GM12892 (cell line): ENCODE measurements at places on chromosomes 13 and 19.
A peak's percentile ranks its signal among the peaks of the same experiment; 100 is the strongest.

DNA sequence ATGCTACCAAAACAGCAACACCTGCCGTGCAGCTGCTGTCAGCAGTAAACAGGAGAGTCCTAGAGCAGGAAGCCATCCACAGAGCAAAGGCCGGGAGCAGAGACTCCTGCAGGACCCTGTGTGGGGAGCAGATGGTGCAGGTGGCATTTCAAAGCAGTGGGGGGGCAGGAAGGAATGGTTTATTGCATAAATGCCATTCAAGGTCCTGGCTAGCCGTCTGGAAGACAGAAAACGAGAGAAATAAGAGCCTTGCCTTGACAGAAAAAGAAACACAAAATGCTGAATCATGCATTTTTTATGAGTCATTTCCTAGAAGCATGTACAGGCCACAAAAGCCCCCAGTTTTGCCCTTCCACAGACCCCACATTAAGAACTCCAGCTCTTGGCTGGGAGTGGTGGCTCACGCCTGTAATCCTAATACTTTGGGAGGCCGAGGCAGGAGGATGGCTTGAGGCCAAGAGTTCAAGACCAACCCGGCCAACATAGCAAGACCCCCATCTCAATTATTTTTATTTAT lies 5.4 kb downstream of the RSPH6A start:
- DNase-seq: no peak

DNA sequence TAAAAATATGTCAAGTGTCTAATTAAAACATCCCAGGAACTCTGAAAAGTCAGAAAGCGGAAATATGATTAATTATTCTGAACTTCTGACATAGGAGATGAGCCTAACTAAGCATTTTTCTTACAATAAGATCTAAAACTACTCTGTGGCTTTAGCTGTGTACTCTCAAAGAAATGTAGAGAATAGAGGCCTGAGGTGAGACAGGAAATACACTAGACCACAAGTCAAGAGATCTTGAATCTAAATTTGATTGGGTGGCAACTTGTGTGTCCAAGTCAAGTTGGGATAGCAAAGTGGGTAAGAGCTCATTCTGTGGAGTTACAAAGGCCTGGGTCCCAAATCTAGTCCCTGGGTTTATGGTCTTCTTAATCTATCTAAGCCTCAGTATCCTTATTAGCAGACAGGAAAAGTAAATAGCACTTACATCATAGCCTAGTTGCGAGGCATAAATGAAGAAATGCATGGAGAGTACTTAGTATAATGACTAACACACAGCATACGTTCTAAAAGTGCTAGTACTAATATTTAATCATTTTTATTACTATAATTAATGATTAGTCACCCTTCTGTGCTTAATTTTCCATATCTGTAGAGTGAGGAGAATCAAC lies 9.4 kb upstream of the LRRC63 start:
- no peak for DNase-seq

GRCh38 chr13:21076253-21076652 lies 14.9 kb upstream of the LATS2 start:
- DNase-seq: no peak

- no peak for DNase-seq
Measured at GRCh38 chr13:80339563-80339911, 1.4 kb downstream of the SPRY2 start.

- DNase-seq: no peak
Measured at GRCh38 chr13:95199896-95200295, 101.4 kb downstream of the ABCC4 start.

DNA sequence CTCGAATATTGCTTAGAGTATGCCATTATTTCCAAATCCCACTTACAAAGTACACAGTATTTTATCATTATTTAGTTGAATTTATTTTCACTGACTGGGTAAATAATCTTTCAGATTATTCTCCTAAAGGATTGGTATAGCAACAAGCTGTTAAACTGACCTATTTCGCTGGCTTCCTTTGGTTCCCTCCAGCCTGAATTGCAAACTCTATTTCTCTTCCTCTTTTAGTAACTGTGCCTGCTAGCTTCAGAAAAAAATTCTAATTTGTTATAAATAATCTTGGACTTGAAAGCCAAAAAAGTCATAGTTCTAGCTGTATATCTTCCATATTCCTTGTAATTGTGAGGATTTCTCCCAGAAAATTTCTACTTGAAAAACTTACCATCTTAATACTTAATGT lies 15.0 kb upstream of the CCNA1 start:
- no peak for DNase-seq

- DNase-seq: no peak
Measured at GRCh38 chr19:12792853-12793289, 1.6 kb downstream of the JUNB start.

DNA sequence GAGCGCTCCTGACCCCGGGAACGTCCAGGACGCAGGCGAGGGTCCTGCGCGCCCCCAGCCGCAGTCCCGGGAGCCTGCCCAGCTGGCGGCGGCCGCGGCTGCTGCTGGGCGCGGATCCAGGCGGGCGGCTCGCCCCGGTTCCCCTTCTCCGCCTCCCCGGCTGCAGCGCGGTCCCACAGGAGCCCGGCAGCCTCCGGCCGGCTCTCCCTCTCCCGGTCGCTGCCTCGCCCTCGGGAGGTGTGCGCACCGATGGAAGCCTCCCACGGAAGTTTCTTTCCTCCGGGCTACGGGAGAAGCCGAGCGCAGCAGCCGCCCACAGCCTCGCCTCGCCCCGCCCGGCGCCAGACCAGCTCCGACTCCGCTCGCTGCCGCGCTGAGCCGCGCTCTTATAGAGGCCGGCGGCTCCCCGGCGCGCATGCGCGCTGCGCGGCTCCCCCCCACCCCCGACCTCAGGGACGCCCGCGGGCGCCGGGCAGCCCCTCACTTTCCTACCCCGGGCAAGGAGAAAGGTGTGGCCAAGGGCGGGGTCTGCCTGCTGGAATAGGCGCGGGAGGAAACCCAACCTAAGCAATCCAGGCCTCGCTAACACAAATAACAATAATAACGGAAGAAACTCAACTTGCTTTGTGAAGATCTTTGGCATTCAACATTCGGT lies at the start of gene SHISA2:
TSS of gene SHISA2 (minus strand) at position 360 of the 655 bp plus-strand sequence. CDS start 1,041 bp downstream, outside the sequence.
- DNase-seq: peak; percentile 39

DNA sequence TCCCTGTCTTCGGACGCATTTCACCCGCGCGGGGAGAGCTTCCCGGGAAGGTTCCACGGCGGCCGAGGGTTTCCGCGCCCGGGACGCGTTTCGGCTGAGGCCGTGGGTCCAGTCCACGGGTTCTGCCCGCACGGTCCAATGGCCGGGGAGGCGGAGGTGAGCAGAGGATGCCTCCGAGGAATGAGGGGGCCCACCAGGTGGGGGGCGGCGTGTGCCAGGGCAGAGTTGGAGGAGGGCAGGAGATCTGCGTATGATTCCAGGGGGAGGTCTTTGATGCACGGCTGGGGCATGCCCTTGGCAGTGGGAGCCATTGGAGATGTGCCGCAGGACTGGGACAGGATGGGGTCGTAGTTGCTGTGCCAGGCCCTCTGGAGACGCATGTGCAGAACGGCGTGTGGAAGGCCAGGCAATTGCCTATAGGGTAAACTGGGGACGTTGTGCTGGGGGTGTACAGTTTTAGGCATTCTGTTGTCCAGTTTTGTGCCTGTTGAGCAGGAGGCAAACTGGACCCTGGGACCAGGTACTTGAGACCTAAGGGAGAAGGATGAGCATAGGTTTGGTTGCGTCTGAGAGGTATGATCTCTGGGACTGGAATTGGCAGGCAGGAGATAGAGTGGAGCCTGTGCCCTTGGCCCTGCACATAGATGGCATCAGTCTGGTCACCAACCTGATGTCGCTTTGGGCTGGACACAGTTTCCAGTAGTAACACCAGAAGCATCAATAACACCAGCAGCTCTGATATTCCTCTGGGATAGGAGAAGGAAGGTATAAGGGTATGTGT lies 751 bp downstream of the ZNF584 start:
- no peak for DNase-seq

- no peak for DNase-seq
Measured at GRCh38 chr19:48818234-48818820, 7.5 kb upstream of the BCAT2 start.

- no peak for DNase-seq
Measured at GRCh38 chr19:56098731-56099568, 22.1 kb downstream of the ZNF787 start.

DNA sequence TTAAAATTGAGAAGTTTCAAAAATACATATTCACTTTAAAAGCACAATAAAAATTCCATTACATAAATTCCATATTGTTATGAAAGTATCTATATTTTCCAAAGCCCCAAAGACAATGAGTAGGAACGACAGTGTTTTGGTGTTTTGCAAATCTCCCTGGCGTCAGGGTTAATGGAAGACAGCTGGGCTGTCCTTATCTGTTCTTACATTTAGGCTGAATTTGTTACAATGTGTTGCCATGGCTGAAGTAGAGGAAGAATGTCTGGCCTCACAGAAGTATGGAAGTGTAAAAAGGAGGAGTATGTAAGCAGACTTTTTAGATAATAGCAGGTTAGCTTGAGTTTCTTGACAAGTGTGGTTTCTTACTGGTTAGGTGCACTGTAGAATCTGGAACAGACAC lies 124.4 kb upstream of the SPATA13 start:
- DNase-seq: no peak

- no peak for DNase-seq
Measured at GRCh38 chr19:1251330-1252220, 3.2 kb downstream of the MIDN start.

DNA sequence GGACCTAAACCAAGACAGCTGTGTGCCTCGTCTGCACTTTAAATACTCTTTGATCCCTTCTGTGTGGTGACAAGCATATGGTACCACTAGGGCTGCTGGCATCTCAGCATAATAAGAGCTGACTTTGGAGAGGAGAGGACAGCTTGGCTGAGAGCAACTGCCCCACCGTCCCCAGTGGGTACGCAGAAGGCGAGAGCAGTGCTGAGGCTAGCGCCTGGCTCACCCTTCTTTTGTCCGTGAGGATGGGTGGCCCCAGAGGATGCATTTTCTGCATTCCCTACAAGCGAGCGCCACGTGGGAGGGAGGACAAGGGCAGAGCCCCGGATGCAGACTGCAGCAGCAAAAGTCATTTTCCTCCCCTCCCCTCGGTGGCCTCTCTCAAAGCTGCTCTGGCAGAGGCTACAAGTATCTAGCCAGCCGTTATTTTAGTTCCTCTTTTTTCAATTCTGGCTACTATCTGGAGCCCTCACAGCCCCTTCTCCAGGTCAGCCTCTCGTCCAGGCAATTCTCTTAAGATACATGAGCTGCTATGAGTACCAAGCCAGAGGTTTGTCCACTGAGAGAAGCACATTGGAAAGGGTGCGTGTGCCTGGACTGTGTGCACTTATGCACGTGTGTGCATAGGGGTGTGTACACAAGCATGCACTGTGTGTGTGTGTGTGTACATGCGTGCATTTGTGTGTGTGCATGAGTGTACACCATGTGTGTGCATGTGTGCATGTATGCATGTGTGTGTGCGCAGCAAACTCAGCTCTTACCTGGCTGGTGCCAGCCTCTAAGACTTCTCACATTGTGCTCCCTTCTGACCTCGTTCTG lies 51.3 kb downstream of the RAB20 start:
- DNase-seq: no peak

DNA sequence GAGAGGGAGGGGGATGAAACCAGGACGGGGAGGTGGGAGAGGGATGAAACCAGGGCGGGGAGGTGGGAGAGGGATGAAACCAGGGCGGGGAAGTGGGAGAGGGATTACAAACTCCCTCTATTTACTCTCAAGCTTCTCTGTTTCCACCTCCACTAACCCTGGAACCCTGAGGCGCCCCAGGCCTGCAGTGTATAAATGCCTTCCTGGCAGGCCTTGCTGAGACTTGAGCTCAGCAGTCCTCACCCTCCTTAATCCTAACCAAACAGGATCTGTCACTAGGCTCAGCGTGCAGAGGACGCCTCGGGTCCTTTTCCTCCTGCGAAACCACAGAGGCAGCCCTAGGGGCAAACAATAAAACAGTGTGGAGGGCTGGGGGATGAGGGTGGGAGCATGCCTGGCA lies 32.1 kb upstream of the OR1M1 start:
- DNase-seq: no peak

DNA sequence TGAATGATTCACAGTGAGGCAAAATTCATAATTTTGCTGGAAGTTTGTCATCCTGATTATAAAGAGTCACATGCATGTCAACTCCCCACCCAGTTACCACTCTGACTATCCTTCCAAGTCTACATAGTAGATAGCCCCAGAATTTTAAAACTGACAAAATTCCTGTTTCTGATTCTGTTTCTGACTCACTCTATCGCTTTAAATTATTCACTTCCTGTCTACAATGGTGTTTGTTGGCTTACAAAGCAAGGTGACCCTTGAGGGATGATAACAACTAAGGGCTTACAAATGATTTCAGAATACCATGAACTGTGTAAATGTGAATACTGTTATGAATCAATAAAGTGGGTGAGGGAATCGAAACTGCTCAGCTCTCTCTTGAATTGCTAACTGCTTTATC lies 98.7 kb upstream of the KL start:
- no peak for DNase-seq

DNA sequence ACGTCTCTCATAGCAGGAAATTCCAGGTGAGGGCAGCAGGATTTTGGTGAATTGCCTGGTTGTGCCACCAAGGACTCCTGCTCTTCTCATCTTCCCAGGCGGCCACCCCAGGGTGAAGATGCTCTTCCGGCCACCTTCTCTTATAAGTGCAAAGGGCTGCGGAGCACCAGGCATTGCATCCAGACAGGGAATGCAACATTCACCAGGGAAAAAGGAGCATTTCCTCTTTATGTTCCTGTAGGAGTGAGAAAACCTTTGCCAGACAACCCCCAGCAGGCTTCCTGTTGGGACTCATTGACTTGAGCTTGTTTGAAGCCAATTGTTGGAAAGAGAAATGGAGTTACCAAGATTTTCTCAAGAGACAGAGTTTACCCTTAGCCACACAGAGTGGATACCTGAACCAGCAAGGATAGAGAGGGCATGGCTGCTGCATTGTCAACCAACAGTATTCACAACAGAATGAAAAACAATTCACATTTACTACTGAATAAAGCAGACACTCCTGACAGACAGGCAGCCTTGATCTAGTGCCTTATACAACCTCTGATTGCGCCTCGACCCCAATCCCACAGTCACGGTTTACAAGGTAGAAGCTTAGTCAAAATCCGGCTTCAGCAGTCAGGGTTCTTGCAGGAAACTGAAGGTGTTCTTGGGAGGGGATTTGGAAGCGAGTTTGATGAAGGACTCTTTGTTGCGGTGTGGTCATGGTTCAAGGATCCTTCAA lies 1.8 kb upstream of the ATP11A start:
- DNase-seq: no peak

GRCh38 chr19:35216833-35217648 lies 11.5 kb downstream of the FAM187B start:
- DNase-seq: no peak

DNA sequence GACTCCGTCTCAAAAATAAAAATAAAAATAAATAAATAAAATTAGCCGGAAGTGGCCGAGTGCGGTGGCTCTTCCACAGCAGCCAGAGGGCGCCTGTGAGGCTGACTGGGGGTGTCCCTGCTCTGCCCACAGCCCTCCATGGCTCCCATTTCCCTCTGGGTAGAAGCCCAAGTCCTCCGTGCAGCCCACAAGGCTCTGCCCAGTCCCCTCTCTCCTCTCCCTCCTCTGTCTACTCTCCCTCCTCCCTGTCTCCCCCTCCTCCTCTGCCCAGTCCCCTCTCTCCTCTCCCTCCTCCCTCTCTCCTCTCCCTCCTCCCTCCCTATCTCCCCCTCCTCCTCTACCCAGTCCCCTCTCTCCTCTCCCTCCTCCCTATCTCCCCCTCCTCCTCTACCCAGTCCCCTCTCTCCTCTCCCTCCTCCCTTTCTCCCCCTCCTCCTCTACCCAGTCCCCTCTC lies 20.4 kb downstream of the MISP start:
- DNase-seq: peak; percentile 57
